ENCODE measurements at places on chromosomes 4 and X.

- no peak for DNase-seq
These were observed 11.0 kb upstream of the MAP7D3 start for GRCh38 chrX:136262243-136262642.

- no peak for DNase-seq
These were observed 54.5 kb downstream of the MID2 start for GRCh38 chrX:107880054-107880610.

DNA sequence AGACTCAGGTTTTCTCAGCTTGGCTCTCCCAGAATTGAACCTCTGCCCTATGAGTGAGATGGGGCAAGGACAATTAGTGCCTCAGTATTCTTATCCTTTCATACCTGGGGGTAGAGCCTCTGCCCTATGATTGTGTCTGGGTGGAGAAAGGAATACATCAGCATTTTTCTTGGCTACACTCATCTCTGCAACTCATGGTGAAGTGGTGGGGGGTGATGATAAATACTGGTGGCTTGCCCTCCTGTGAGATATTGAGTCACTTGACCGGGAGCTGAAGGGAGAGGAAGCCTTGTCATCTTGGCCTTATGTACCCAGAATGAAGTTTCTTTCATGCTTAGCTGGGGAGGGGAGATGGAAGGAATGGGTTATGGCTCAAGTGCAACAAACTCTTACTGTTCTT is 71.3 kb upstream of the ENOX2 start:
- no peak for DNase-seq

DNA sequence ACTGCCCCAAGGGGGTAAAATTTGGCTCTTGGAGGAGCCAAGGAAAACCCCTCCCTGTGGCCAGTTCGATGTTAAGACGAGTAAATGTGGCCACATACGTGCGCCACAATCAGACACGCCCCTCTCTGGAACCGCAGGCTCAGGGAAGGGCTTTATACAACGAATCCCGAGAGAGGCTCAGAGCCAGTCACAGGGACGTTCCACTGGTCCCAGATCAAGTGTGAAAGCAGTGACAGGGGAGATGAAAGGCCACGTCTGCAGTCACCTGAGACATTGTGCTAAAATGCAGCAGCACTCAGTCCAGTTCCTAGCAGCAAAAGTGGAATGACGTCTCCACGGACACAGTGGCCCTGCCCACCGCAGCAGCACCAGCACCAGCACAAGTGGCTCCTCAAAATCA is 68.0 kb downstream of the ACOX3 start:
- no peak for DNase-seq

GRCh38 chr4:109990261-109991257 is 77.9 kb downstream of the EGF start:
- no peak for DNase-seq

GRCh38 chr4:36786519-36786918 is 458.0 kb upstream of the NWD2 start:
- no peak for DNase-seq
